Foreskin fibroblast (primary cell): ENCODE measurements at places on chromosomes 2 and 18.

GRCh38 chr2:149393614-149394013 lies 63.2 kb downstream of the LYPD6 start:
- no peak for DNase-seq

DNA sequence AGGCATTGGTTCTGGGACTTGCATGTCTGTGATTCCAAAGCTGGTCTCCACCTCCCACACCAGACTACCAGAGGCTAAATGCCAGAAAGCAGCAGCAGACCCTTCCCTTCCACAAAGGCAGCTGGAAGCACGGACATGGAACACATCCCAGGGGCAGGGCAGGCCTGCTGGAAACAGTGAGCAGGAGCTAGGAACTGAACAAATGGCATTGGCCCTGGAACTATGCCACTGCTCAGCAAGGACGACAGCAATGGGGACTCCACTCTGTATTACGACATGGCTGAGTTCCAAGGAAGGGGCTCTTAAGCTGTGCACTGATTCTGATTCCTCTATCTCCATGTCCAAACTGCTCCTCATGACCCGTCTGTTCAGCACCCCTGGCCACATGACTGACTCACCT lies 77.8 kb upstream of the TFCP2L1 start:
- no peak for DNase-seq

GRCh38 chr18:9865764-9866490 lies 19.8 kb upstream of the TXNDC2 start:
- DNase-seq = no peak

DNA sequence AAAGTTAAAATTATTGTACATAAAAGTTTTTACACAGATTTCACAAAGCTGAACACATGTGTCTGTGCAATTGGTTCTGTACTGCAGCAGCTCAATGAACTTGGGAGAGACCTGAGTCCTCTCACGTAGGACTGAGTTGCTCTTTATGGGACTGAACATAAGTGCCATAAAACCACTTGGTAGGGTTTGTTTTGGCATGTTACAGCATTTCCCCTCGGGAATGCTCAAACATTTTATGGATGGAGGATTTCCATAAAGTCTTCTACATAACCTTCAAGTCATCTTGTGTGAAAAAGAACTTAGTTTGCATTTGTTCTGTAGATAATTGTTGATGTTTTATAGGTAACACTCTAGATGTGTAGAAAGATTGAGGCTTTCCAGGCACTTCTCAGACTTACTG lies 15.9 kb downstream of the LYPD6 start:
- DNase-seq = no peak

DNA sequence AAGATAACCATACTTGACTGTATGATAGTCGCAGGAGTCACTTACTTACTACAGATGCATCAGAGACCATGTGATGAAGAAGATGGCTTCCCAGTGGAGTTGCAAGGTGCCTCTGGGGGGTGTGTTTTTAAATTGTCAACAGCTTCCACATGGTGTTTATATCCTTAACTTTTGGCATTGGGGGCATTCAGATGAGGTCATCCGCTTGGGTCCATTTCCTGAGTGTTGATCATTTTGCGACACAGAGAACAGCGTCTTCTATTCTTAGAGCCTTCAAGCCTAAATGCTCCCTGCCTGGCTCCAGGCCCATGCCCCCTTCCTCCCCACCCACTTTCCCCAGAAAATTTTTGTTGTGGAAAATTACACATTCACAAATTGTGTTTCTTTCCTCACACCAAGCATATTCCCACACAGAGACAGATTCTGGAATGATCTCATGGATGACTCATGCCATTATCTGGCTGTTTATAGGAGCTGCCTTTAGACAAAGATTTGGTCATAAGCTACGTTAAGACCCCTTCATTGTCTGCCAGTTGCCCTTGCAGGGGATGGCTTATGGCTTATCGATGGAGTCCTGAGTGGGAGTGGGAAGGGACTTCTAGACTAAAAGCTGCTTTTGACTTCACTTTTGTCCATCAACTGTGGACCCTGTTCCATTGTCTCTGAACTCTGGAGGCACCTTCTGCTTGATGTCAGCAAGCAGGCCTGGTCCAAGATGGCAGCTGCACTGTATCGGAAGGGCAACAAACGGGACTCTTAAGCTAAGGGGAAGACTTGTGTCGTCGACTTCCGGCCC lies 91.8 kb downstream of the CABLES1 start:
- DNase-seq = peak; percentile 69

- DNase-seq = peak; percentile 64
Observed at GRCh38 chr2:42513252-42513918, 19.6 kb upstream of the KCNG3 start.
